Stimulated activated CD8-positive, alpha-beta memory T cell treated with anti-CD3 and anti-CD28 coated beads, Interleukin-2, amount 100 ng/mL, for 1 hour (primary cell): ENCODE measurements at places on chromosomes 16 and 17.

- no peak for DNase-seq
Observed at GRCh38 chr16:57742543-57742942, 7.0 kb downstream of the KATNB1 start.

DNA sequence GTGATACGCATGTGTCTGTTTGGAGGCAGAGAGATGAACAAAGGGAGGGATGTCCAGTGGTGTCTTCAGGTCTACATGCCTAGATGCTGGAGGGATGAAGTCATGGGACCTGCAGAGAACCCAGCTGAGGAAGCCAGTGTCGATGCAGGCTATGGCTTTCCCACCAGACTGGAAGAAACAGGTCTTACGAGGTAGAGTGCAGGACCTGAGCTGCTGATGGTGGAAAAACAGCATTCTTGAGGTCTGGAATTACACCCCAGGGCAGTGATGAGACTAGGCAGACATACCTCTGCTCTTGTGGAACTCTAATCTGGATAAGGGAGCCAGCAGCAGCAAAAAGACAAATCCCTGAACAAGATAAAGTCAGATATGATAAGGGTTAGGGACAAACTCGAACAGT, 37.4 kb downstream of the ARSG start:
- no peak for DNase-seq

- no peak for DNase-seq
Observed at GRCh38 chr17:80630560-80631120, 86.0 kb downstream of the RPTOR start.

GRCh38 chr17:27872776-27873175, 20.4 kb downstream of the LYRM9 start:
- DNase-seq, result no peak

GRCh38 chr17:7824021-7824924, 9.7 kb upstream of the KDM6B start:
- DNase-seq, result no peak

GRCh38 chr16:79283578-79283977, 317.0 kb downstream of the MAF start:
- no peak for DNase-seq

DNA sequence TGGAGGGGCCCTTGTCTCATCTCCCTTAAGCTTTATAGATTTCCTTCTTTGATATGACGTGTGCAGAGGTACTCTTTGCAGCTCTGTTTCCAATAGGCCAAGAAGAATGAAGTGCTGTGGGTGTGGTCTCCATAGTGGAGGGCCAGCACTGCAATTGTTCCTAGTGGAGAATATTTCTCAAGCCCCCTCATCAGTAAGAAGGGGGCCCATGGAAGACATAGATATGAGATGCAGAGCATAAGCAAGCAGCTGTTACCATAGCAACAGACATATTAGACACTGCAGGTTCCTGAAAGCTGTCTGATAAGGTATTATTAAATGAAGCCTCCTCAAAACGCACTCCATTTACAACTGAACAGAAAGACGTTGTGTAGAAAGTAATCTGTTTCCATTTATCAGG, 240.7 kb downstream of the ZFHX3 start:
- no peak for DNase-seq
